ENCODE measurements at places on chromosomes 5 and 9.

GRCh38 chr9:12775679-12776512 lies 1.1 kb downstream of the LURAP1L start:
- H3K27me3 ChIP-seq: no peaks in the 10 kb centered on the region
- no peaks in the 10 kb centered on the region for H3K36me3 ChIP-seq
- H3K4me1 ChIP-seq: no peaks in the 10 kb centered on the region

DNA sequence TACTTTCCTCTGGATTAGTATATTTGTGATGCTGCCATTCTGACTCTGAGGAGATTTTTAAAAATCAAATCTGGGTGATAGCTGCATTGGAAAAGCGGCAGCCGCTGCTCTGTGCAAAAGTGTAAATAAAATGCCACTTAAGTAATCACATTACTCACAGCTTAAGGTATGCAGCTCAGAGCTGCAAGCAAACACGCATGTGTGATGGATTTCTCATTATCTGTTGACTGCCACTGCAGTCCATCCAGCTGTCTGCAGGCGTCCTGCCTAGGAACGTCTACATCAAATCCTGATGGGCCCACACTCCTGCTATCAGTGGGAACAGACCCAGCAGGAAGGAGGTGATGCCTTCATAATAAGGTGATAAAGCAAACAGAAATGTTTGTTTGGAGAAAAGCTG lies 216.9 kb downstream of the SPOCK1 start:
- H3K27ac ChIP-seq: no peak overlapping the region
- H3K27me3 ChIP-seq: no peaks in the 10 kb centered on the region

- H3K36me3 ChIP-seq: no peaks in the 10 kb centered on the region
- H3K4me3 ChIP-seq: no peak overlapping the region
- peaks cover 15% of the 10 kb centered on the region for H3K4me1 ChIP-seq
- DNase-seq: peak; percentile 53
- peak overlapping the region; percentile 79 for H3K27ac ChIP-seq
These were observed 19.3 kb upstream of the PPP2CA start for GRCh38 chr5:134245101-134245604.

DNA sequence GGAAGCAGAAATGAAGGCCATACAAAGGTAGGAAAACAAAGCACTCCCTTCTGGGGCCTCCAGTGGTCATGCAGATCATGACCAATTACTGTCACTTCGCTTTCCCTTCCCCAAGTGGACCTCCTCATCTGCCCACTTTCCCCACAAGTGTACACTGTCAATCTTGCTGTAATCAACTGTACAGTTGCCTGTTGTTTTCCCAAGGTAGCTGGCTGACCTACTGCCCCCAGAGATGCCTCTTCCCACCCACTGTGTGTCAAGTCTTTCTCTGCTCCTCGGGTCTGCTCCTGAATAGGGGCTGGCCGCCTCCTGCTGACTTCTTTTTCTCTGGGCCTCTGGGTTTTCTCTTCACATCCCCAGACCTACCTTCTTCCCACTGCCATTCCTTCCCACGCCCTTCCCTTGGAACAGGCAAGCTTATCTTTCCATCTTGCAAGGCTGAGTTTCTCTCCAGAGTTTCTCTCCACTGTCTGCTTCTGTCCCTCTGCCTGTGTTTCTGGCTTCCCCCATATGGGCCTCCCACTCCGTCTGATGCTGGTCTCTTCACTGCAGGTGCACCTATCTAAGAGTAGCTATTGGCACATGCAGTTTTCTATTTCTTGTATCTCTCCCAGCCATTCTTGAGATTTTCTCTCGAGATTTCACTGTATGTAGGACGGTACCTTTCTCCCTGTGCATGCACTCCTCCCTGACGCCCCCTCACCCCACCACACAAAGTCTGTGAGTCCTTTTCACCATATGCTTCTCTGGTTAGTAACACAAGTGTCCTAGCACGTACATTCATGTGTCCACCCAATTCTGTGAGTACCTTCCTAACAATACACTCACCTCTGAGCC lies 2.4 kb downstream of the ELL2 start:
- peaks cover 24% of the 10 kb centered on the region for H3K4me1 ChIP-seq
- no peaks in the 10 kb centered on the region for H3K27me3 ChIP-seq
- H3K27ac ChIP-seq: peak overlapping the region; percentile 97
- no peaks in the 10 kb centered on the region for H3K36me3 ChIP-seq
- H3K4me3 ChIP-seq: peak overlapping the region; percentile 80

GRCh38 chr5:94856257-94856800 lies 237.9 kb downstream of the SLF1 start:
- no peaks in the 10 kb centered on the region for H3K4me1 ChIP-seq
- H3K27ac ChIP-seq: no peak overlapping the region
- no peaks in the 10 kb centered on the region for H3K27me3 ChIP-seq
- DNase-seq: no peak
- H3K4me3 ChIP-seq: no peak overlapping the region
- H3K36me3 ChIP-seq: no peaks in the 10 kb centered on the region
